Activated naive CD4-positive, alpha-beta T cell treated with anti-CD3 and anti-CD28 coated beads, Interleukin-2, amount 10 ng/mL, durations not matched to agents 5 hours and 36 hours (primary cell): ENCODE measurements at places on chromosomes 11 and 22. TPM values are rescaled to one million over a fixed set of nuclear protein-coding genes. Genes with fewer than 3 reads are reported as not detected.

MYOD1 gene
- total RNA-seq = not detected

FAM118B gene
- total RNA-seq = 11.0 TPM

PRG3 gene
- not detected for total RNA-seq

FAM227A gene
- total RNA-seq = not detected

CENPM gene
- 69.3 TPM for total RNA-seq

LRP4 gene
- total RNA-seq = 0.15 TPM

DEPDC7 gene
- 0.43 TPM for total RNA-seq

TMEM45B gene
- 3.9 TPM for total RNA-seq
